PC-3 (cell line): ENCODE measurements at places on chromosomes 3 and 15. TPM values are rescaled to one million over a fixed set of nuclear protein-coding genes. Genes with fewer than 3 reads are reported as not detected.

RARB gene
- total RNA-seq: not detected in 2 replicates

CELSR3 gene
- 0.92 and 1.1 TPM in 2 replicates for total RNA-seq

ROPN1 gene
- not detected in 2 replicates for total RNA-seq

ASTE1 gene
- 2.8 and 2.9 TPM in 2 replicates for total RNA-seq

APOD gene
- total RNA-seq: 0.29 TPM in 1 of 2 replicates, not detected in the other

ADAMTSL3 gene
- 7.9 and 10.9 TPM in 2 replicates for total RNA-seq

CTXN2 gene
- not detected in 2 replicates for total RNA-seq

GRK7 gene
- 0.12 TPM in 1 of 2 replicates, not detected in the other for total RNA-seq

PLCB2 gene
- total RNA-seq: 1.3 and 3.2 TPM in 2 replicates

- H3K27me3 ChIP-seq: no peaks in the 10 kb centered on the region
- DNase-seq: no peak
- peaks cover 79% of the 10 kb centered on the region for H3K36me3 ChIP-seq
- no peak overlapping the region for H3K4me3 ChIP-seq
Measured at GRCh38 chr3:158666416-158666815, 6.0 kb downstream of the LXN start.

DNA sequence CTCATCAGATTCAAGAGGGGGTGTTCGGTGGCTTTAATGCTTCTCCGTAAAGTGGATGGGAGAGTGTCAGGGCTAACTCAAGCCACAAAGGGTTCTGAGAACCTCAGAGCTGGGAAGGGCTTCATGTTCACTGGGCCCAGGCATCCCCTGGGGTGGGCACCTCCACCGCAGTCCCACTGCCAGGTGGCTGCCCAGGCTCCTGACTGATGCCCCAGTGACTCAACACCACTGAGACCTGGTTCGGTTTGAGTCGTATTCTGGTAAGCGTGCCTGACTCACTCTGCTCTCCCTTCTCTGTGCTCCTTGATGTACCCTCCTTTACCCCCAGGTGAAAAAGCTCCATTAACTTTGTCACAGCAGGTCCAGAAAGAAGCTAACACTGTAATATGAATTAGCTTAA, 304.6 kb downstream of the RPLP1 start:
- H3K36me3 ChIP-seq: no peaks in the 10 kb centered on the region
- H3K27me3 ChIP-seq: no peaks in the 10 kb centered on the region
- H3K27ac ChIP-seq: no peak overlapping the region
- DNase-seq: peak; percentile 32
- no peak overlapping the region for H3K4me3 ChIP-seq
- peaks cover 15% of the 10 kb centered on the region for H3K4me1 ChIP-seq

GRCh38 chr15:74775132-74775562, 6.7 kb upstream of the CSK start:
- H3K4me1 ChIP-seq: no peaks in the 10 kb centered on the region
- H3K4me3 ChIP-seq: no peak overlapping the region
- H3K27me3 ChIP-seq: no peaks in the 10 kb centered on the region
- no peak overlapping the region for H3K27ac ChIP-seq

- H3K27ac ChIP-seq: no peak overlapping the region
- no peaks in the 10 kb centered on the region for H3K4me1 ChIP-seq
- DNase-seq: no peak
- no peaks in the 10 kb centered on the region for H3K27me3 ChIP-seq
- no peak overlapping the region for H3K4me3 ChIP-seq
- H3K36me3 ChIP-seq: no peaks in the 10 kb centered on the region
Measured at GRCh38 chr15:68598171-68599152, 19.7 kb downstream of the CORO2B start.

GRCh38 chr15:38873158-38873557, 308.5 kb upstream of the RASGRP1 start:
- H3K4me1 ChIP-seq: peaks cover 7% of the 10 kb centered on the region
- H3K27me3 ChIP-seq: no peaks in the 10 kb centered on the region
- H3K27ac ChIP-seq: no peak overlapping the region
- no peak overlapping the region for H3K4me3 ChIP-seq
- no peaks in the 10 kb centered on the region for H3K36me3 ChIP-seq
